AG09319 (cell line): ENCODE measurements at places on chromosomes 11 and 22.

- no peak for DNase-seq
Observed at GRCh38 chr11:13119941-13120520, 110.9 kb downstream of the RASSF10 start.

DNA sequence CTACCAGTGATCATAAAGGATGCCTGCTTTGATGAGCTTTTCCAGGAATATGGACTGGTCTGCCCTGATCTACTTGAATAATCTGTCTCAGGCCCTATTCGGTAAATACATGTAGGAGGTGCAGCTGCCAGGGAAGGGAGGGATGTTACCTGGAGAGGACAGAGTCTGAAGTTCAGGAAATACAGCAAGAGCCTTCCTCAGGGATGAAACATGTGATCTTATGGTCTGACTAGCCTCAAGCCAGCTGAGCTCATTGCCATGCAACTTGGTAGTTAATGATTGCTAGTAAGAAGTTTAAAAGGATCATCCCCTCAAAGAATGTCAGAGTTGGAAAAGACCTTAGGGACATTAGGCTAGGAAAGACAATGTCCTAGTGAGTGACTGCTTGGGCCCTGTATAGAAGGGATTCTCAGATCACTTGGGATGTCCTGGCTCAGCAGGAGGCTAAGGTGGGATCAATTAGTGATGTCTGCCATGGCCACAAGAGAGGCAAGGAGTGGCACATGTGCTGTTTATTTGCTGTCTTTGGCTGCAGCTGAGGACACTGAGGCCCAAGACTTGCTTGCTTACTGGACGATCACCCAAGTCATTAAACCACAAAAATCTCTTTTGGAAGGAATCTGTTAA is 18.5 kb downstream of the PTPRJ start:
- DNase-seq: no peak

GRCh38 chr11:7901319-7901854 is 29.7 kb downstream of the OR10A6 start:
- no peak for DNase-seq

GRCh38 chr11:121706884-121707420 is 254.2 kb upstream of the SORL1-AS1 start:
- no peak for DNase-seq

DNA sequence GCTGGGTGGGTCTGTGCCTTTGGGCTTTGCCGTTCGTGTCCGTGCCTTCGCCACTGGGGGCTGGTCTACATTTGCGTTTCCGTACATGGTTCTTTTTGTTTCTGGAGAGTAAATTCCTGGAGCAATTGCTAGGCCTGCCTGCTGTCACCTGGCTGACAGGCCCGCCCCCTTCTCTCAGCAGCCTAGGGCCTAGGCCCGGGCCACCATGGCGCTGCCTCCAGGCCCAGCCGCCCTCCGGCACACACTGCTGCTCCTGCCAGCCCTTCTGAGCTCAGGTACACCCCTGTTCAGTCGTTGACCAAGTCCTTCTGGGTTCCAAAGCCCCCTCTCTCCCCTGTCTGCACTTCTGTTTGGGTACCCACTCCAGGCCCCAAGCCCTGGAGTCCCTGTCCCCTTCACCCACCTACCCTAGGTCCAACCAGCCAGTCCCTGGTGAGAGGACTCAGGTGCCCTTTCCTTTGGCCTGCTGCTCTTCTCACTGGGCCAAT is 649 bp downstream of the TMEM25 start:
- DNase-seq: no peak

- DNase-seq: no peak
Observed at GRCh38 chr22:18905540-18906409, at the start of gene DGCR6. DGCR6 (plus strand) TSS chr22:18906320; CDS start chr22:18906375, 55 bp downstream.

DNA sequence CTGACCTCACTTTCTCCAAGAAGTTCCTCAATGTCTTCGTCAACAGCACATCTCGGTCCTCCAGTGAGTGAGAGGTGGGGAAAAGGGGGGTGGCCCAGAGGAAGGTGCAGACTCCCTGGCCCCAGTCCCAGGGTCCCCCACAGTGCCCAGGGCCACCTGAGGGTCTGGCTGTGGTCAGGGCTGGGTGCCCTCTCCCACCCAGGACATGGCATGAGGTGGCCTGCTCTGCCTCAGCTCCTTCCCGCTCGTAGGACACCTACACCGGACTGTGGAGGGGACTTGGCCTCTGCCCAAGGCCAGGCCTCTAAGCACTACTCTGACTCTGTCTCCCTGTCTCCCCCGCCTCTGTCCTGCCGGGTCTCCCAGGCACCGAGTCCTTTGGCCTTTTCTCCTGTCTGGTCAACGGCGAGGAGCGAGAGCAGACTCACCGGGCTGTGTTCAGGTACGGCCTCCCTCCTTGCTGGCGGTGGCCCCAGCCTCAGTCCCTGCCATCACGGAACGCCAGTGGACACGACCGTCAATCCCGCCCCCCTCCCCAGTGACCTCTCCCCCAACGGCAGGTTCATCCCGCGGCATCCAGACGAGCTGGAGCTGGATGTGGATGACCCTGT is 4.5 kb downstream of the MAPK8IP2 start:
- no peak for DNase-seq

GRCh38 chr11:33311680-33312079 is 54.5 kb downstream of the HIPK3 start:
- DNase-seq: no peak

GRCh38 chr11:66230156-66230555 is 38.3 kb upstream of the RAB1B start:
- no peak for DNase-seq
